ENCODE measurements at places on chromosomes 4 and X.

- no peak for DNase-seq
These were observed 88.0 kb downstream of the CORIN start for GRCh38 chr4:47749858-47750257.

DNA sequence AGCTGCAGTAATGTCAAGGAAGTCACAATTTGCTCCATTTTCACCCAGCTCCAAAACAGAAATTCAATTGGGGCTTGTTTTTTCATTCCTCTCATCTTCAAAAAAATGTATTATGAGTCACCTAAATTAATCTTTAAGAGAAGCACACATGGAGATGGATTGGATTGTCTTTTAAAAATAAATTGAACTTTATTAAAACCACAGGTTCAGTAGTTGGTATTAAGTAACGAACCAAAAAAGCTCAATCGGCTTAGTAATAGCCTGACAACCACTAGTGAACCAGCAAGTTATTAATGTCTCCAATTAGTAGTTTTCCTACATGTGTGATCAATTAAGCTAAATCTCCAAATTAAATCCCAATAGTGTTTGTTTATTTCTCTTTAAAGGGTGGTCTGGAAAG is 283.5 kb upstream of the GIMD1 start:
- no peak for DNase-seq

- DNase-seq, result no peak
These were observed 283.9 kb downstream of the SMARCA1 start for GRCh38 chrX:129239371-129239770.

- DNase-seq, result no peak
These were observed 18.6 kb upstream of the HSD17B10 start for GRCh38 chrX:53452812-53453211.

GRCh38 chr4:171583790-171584189 is 229.4 kb upstream of the GALNTL6 start:
- no peak for DNase-seq

DNA sequence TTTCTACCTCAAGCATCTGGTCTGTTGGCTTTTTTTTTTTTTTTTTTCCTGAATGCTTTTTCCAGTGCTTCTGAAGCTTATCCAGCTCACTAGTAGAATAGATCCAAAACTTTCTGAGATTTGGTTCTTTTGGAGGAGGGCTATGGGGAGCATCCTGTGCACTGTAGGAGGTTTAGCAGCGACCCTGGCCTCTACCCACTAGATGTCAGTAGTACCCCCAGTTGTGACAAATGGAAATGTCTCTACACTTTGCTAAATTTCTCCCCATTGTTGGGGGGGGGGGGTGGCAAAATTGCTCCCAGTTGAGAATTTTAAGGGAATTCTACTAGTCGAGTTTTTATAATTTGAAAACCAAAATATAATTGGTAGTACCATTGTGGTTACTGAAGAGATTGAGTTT is 23.0 kb upstream of the PPA2 start:
- DNase-seq, result no peak

GRCh38 chrX:130861462-130861861 is 41.5 kb downstream of the ENOX2 start:
- DNase-seq, result no peak

DNA sequence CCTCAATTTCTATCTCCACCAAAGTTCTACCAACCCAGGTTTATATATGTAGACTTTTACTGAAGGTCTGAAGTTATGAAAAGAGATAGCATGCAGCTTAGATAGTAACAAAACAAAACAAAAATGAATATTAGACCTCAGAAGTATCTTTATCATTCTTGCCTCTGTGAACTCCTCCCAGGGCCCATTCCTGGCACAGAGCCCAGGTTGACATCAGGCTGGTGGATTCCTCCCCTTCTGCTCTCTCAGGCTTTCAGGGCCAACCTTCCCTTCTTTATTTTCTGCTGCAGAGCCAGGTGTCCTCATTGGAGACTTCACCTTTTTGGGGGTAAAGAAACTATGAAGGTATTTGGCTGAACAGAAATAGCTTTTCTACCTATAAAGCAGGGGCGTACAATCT is 112.8 kb upstream of the PITX2 start:
- no peak for DNase-seq

DNA sequence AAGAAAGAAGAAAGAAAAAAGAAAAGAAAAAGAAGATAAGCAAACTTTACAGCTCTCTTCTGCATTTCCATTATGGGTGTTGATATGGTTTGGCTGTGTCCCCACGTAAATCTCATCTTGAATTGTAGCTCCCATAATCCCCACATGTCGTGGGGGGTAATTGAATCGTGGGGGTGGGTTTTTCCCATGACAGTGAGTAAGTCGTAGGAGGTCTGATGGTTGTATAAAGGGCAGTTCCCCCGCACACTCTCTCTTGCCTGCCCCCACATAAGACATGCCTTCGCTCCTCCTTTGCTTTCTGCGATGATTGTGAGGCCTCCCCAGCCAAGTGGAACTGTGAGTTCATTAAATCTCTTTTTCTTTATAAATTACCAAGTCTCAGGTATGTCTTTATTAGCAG is 7.3 kb upstream of the RAB9A start:
- DNase-seq, result no peak

DNA sequence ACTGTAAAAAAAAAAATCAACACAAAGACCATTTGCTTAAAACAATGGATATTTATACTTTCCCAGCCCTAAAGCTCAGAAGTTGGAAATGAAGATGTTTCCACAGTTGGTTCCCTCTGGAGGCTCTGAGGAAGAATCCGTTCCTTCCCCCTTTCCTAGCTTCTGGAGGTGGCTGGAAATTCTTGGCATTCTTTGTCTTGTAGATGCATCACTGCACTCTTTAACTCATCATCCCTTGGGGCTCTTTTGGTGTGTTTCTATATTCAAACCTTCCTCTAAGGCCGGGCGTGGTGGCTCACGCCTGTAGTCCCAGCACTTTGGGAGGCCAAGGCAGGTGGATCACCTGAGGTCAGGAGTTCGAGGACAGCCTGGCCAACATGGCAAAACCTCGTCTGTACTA is 78.7 kb downstream of the VCX3A start:
- no peak for DNase-seq

DNA sequence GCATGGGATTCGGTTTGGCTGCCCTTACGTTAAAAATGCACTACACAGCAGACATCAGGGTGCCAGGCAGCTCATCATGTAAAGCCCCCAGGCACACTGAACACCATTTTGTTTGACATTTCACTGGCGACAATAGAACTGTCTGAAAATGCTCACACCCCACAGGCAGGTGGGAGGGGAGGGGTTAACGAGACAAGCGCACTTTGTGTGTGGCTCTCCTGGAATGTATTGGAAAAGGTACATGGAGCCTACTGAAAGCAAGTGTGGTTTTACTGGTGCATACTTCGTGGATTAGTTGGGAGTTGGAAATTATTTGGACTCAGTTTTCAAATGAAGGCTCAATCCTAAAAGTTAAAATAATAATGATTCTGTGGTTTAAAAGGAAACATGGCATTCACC is 31.6 kb upstream of the PPARGC1A start:
- DNase-seq, result no peak

DNA sequence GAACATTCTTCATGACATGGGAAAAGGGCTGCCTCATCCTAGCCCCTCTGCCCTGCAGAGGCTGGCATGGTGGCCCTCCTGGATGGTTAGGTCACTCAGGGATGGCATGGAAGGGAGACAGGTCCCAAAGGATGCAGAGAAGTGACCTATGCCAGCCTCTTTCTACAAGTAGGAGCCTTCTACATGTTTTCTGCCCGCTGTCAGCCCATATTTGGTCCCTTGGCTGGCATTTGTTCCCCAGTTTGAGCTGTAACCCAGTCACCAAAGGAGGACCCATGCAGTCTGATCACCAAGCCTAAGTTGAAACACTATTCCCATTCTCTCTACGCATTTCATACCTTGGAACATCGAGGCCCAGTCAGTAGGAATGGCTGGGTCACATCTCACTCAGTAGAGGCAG is 95.4 kb downstream of the PJA1 start:
- DNase-seq, result no peak

DNA sequence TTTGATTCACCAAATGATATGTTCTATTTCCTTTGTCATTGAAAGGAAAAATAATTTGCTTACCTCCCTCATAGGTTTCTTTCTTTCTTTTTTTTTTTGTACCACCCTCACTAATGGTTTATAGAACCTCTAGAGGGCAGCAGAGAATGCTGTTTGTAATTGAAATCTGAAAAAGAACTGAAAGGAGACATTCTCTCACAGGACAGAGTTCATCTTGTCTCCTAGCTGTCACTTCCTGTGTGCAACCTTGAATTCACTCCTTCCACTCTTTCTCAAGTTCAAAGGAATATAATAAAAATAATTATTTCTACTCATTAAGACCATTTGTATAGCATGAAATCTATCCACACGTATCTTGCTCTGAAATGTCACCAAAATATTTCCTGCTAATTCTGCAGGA is 51.0 kb downstream of the GUCY1B1 start:
- DNase-seq, result no peak
